Glomerular endothelial cell (primary cell): ENCODE measurements at places on chromosomes 7 and 10. TPM values are rescaled to one million over a fixed set of nuclear protein-coding genes. Genes with fewer than 3 reads are reported as not detected.

Gene TNS3
- 61.7 and 62.3 TPM in 2 replicates for total RNA-seq

Gene CCL24
- total RNA-seq = not detected in 2 replicates

GRCh38 chr10:124181656-124182055, 88.3 kb upstream of the CHST15 start:
- DNase-seq = no peak

DNA sequence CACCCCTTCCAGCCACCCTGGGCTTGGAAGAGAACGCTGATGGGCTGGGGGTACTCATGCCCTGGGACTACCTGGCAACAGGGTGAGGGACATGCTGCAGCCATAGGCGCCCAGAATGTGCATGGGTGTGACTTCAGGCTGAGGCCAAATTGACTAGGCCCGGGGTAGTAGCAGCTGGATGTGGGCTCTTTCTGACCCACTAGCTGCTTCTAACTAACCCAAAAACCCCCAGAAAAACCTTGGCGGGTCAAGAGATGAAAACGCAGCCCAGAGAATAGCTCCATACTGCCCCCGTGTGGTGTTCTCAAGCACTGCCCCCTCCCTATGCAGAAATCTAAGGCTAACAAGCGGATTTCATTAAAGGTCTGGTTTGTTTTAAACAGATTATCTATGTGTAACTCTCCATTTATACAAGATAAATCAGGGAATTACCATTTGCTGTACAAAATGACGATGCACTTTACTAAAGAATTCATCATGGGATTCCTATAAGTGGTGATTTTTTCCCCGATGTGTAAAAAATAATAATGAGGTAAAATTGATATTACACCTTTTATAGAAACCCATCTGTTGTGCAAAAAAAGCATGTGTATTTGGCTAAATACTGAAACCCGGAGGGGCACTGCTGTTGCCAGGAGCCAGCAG, 4.2 kb downstream of the SMARCD3 start:
- DNase-seq = no peak

Gene CTTNBP2
- total RNA-seq = 1.5 and 3.9 TPM in 2 replicates

DNA sequence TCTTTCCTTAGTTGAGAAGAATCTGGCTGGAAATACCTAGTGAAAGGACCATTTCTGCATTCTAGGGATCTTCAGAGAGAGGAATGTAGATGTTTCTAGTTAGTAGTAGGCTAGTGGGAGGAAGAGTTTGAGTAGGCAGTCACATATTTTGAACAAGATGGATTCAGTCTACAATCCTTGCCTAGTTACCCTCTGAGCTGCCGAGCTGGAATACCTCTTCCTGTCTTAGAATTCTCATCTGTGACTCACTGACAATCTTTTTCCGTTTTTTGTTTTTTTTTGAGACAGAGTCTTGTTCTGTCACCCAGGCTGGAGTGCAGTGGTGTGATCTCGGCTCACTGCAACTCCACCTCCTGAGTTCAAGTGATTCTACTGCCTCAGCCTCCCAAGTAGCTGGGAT, 30.7 kb upstream of the PLPP4 start:
- no peak for DNase-seq

Gene RELN
- total RNA-seq = 6.2 and 8.1 TPM in 2 replicates

Gene EBLN1
- total RNA-seq = not detected in 2 replicates

DNA sequence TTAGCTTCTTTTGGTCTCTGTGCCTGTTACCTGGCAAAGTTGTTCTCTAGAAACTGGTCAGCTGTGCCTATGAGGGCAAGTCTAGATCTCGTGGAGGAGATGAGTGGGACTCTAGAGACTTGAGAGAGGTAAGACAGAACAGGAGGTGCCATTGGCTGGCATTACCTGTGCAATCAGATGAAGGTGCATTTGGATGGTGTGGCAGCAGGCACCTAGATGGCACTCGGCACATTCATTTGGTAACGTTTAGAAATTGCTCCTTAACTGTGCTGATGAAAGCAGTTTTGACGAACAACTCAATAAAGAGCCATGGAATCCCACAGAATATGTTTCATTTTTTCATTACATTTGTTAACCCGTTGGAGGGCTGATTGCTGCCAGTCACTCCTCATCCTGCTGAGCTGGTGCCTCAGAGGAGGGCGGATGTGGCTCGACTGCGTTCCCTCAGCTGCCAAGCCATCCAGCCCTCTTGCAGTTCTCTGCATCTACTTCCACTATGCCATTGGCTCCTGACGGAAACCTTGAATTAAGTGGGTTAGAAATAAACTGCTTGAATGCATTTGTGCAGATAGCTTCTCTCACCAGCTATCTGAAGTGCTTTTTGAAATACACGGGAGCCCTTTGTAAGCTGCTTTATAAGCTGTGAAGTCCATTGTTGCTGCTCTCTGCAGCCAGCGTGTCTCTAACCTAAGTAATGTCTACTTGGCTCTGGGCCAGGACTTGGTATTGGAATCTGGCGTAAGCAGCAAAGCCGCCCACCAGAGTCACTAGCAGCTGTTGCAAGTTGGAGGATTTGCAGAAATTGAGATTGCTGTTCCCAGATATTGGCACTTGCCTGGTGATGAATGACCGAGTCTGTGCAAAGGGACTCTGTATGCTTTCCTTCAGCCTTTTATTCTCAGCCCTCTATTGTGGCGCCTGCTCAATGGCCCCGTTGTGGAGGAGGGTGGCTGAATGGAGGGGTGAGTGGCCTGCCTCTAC, 87.4 kb downstream of the LRRC4 start:
- no peak for DNase-seq

Gene TAS2R41
- not detected in 2 replicates for total RNA-seq

Gene CHAT
- not detected in 2 replicates for total RNA-seq

- DNase-seq = no peak
These were observed 1.2 kb upstream of the PFKFB3 start for GRCh38 chr10:6201516-6201975.

DNA sequence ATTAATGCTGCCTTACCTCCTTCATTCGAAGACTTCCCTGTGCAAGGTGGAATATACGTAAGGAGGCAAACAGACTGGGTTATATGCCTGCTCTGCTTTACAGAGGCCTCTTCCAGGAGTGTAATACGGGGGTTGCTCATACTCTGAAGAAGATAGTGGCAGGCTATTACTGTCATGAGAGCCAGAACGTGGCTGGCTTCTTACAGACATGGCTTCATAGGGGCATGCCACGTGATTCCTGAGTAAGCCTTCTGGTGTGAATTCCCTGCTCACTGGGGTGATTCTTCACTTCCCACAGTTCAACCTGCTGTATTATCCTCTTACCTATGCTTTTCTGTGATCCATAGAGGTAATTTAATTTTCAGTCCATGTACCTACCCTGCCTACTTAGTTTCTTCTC, 141.8 kb downstream of the ST7 start:
- DNase-seq = no peak

DNA sequence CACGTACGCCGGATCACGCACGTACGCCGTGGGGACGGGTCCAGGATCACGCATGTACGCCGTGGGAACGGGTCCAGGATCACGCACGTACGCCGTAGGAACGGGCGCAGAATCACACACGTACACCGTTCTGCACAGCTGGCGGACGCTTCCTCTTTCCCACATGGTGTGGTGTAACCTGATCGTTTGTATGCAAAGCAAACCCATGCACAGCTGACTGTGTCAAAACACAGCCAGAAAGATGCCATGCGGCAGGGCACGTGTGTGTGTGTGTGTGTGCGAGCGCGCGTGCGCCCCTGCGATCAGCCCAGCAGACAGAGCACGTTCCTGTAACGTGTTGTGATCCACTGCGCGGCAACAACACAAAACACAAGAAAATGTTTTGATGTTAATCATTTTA, 573.6 kb downstream of the DNAJB6 start:
- no peak for DNase-seq

Gene GOLGA7B
- not detected in 2 replicates for total RNA-seq

DNA sequence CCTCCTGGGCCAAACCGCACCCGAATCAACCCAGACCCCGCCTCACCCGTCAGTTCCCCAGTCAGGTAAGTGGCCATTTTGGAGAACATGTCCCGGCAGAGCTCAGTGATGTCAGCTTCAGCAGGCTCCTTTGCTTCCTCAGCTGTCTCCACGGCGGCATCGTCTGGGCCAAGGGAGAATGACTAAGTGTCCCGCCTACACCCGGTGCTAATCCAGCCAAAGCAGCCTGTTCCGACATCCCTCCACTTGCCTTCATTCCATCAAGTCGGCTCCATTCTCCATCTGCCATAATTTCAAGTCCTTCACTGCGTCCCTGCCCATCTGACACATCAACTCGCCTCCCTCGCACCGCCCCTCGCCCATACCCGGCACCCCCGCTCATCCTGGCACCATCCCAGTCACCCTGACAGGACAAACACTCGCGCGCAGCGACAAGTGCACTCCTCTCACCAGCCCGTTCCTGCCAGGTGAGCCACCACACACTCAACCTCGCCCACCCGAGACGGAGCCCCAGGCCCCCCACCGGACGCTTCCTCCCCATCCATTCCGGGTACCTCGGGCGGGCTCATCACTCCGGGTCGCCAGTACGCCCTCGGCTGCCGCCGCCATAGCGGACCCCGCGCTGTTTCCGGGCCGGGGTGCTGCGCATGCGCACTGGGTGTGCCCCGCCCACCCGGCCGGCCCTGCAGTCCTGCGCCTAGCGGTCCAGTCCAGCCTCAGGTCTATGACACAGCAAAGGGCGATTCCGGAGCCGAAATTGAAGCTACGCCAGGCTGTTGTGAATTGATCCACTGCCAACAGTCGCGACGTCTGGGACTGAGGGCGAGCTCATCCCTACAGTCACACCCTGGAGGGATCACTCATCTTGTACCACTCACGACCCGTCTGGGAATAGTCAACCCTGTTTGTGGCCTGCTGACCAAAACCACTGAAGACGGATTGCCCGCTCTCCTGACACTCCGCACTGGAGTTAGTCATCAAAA, at the start of gene BLOC1S2:
Gene BLOC1S2, minus strand, starts transcription at position 630 of the 983 bp plus-strand sequence. Its CDS starts 21 bp downstream, at position 609.
- DNase-seq = peak; percentile 31

Gene ATOH7
- not detected in 2 replicates for total RNA-seq

DNA sequence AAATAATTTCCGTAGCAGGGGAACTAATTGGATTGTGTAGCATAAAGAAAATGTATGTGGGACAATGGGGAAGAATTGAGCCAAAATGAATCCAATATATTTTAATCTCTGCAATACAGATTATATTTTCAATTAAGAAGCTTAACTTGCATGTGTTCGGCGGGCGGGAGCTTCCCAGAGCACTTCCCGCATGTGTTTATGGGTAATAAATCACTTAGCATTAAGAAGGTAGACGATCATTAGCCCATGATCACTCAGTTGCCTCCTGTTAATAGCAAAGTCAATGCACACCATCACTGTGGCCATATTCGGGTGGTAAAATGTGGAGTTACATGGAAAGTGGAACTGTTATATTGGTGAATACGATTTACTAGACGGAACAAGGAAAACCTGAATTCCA, 122.9 kb upstream of the INSYN2A start:
- no peak for DNase-seq

GRCh38 chr7:98872328-98872924, 2.6 kb upstream of the TMEM130 start:
- no peak for DNase-seq

DNA sequence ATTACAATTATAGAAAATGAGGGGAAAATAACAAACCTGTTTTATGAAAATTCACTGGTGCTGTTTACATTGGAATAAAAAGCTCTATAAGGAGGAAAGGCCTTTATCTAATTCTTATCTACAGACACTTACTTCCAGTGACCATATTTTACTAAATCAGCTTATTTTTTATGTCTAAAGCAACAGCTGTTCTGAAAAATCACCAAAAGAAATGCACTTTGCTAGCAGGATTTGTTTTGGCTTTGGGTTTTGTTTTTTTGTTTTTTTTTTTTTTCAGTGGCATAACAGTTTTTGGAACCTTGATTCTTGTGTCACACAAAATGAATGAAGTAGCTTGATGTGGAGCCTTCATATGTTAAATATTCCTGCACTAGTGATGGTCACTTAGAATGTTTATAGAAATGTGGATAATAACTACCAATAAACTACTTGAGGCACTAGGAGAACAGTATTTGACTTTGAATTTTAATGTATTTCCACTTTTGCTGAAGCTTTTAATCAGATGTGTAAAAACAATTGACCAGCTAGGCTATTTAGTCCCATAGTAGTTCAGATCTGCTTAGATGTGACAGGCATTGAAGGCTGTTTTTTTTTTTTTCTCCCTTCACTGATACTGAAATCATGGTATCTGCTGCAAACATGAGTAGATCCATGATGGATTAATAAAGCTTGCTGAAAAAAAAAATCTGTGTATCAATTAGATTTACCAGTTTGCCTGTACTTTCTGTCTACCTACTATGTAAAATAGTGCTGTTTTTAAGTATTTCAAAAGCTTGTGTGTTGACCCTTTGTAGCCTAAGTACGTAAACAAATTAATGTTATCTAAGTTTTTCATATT, 2.8 kb downstream of the ARL4A start:
- no peak for DNase-seq

DNA sequence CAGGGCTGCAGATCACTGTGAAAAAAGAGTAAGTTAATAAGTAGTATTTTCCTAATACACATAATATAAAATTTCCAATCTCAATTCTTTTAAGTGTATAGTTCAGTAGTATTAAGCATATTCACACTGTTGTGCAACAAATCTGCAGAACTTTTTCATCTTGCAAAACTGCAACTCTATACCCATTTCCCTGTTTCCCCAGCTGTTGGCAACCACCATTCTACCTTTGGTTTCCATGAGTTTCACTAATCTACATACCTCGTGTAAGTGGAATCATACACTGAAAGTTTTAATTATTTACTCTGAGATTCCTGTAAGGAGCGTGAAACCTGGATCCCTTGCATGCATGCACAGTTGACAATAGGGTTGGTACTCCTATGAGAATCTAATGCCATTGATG, 155.4 kb downstream of the ZPBP start:
- no peak for DNase-seq

Gene POLR2J3
- total RNA-seq = 16.6 and 21.4 TPM in 2 replicates

DNA sequence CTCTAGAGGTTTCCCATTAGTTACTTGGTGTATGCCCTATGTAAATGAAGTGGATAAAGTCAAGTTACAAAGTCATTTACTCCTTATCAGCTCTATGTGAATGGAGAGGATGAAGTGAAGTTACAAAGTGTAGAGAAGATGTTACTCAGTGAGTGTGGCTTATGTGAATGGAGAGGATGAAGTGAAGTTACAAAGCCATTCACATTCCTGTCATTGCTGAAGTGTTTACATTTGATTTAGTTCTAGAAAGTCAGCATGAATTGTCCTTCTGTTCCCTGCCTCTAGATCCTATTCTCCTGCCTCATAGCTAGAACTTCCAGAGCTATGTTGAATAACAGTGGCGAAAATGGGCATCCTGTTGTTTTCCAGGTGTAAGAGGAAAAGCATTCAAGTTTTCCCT, 880.1 kb downstream of the DNAJB9 start:
- no peak for DNase-seq

- no peak for DNase-seq
These were observed 39.9 kb upstream of the HECW1 start for GRCh38 chr7:43072530-43072929.

Gene OR6B1
- not detected in 2 replicates for total RNA-seq

DNA sequence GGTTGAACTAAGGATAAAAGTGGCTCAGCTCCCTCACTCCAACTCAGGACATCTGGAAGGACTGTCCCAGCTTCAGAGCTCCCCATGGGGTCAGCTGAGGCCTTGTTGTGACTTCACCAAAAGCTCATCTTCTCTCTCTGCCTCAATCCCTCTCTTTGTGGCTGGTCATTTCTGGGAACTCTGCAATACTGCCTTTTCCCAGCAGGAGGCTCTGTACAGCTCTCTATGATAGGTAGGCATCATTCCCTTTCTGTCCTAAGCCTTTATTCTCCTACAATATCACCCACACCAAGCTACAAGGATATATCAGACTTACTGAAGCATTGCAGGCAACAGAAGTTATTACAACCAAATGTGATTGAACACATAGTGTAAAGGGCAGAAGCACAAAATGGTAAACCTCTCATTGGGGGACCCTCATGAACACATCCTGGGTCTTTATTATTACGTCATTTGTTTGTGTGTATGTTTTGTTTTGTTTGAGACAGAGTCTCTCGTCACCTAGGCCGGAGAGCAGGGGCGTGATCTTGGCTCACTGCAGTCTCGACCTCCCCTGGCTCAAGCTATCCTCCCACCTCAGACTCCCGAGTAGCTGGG, 36.7 kb upstream of the PRPS1L1 start:
- peak; percentile 10 for DNase-seq
